ENCODE measurements at places on chromosomes 5 and 9.

- no peak for DNase-seq
Observed at GRCh38 chr5:72363166-72363802, 43.1 kb downstream of the PTCD2 start.

DNA sequence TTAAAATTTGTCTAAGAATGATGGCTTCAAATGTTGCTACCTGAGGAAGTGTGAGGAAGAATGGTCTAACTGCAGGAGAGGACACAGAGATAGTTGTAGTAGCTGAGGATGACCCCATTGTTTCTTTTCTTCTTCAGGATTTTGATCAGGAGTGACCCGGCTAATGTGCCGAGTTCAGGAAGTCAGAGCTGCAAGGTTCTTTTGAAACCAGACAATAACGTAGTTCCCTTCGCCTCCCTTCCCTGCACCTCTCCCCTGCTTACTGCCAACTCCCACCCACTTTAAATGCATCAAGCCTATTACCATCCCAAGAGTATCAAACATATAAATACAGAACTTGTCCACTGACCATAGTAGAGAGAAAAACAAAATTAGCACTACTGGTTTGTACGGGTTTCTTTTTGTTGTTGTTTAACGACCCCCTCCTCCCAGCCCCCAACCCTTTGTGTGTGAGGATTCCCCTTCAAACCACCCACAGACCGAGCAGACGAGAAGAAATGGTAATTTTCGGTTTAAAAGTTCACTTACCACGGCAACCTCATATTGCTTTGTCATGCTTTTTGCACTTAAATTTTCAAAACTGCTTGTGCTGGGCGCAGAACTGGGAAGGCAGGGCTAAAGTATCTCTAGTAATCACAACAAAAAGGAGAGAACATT, 23.5 kb upstream of the ELAVL2 start:
- no peak for DNase-seq

- DNase-seq: no peak
Observed at GRCh38 chr9:38117651-38118050, 48.6 kb upstream of the SHB start.

DNA sequence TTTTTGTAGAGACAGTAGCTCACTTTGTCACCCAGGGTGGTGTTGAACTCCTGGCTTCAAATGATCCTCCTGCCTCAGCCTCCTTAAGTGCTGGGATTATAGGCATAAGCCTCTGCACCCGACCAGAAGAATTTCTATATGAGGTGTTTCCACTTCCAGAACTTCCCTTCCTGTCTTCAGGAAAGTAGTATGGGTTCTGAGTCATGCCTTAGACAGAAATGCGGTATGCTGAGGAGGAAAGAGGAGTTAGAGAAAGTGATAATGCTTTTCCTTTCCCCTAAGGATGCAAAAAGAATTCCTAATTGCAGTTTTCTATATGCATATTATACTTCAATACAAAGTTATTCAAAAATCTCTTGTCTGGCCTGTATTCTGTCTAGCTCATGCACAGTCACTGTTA, 16.4 kb upstream of the ADAMTSL1 start:
- no peak for DNase-seq

DNA sequence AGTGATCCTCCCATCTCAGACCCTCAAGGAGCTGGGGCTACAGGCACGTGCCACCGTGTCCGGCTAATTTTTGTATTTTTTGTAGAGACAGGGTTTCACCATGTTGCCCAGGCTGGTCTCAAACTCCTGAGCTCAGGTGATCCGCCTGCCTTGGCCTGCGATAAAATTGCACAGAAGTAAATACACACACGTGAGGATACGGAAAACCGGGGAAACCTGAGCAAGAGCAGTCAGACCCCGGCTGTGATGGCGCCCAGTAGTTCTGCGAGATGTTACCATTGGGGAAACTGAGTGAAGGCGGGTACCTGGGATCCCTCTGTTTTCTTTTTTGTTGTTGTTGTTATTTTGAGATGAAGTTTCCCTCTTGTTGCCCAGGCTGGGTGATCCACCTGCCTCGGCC, 114.9 kb downstream of the C9orf50 start:
- DNase-seq: no peak

DNA sequence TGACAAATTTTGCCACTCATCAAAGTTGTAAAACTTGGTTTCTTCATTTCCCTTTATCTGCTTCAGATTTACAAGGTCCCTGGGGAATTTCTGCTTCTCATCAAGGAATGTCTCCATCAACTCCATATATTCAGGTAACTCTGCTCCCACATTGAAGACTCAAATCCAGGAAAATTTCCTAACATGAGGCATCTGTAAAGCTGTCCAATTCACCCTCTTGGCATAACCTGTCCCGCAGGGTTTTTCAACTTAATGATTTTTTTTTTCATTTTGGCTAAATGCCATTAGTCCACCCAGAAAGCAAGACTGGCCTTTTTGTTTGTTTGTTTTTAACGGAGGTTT, 50.2 kb upstream of the SLC30A5 start:
- DNase-seq: no peak

DNA sequence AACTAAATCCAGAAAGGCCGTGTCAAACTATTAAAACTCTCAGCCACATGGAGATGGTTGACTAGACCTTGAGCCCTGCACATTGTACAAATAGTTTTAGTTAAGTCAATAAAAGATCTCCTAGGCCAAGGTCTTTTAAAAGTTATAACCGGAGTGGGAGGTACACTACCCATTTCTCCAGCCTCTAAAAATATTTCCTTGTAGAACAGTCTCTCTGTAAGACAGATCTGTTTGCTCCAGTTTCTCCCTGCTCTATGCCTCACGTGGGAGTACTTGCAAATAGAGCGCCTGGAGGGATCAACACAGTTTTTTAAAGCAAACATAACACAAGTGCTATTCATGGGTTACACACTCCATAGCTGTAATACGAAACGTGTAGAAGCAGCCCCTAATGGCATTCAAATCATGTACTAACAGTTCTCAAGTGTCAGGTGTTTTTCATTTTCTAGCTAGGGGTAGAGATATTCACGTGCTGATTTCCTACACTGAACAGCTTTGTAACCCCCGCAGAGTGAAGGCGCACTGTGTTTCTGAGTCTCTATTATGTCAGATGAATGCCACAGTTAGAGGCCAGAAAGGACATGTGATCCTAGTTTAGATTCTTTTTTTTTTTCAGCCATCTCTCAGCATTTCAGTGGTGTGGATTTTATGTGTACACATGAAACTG, 703.4 kb upstream of the GRAMD2B start:
- DNase-seq: no peak

GRCh38 chr5:96565582-96566265, 96.5 kb upstream of the CAST start:
- no peak for DNase-seq

DNA sequence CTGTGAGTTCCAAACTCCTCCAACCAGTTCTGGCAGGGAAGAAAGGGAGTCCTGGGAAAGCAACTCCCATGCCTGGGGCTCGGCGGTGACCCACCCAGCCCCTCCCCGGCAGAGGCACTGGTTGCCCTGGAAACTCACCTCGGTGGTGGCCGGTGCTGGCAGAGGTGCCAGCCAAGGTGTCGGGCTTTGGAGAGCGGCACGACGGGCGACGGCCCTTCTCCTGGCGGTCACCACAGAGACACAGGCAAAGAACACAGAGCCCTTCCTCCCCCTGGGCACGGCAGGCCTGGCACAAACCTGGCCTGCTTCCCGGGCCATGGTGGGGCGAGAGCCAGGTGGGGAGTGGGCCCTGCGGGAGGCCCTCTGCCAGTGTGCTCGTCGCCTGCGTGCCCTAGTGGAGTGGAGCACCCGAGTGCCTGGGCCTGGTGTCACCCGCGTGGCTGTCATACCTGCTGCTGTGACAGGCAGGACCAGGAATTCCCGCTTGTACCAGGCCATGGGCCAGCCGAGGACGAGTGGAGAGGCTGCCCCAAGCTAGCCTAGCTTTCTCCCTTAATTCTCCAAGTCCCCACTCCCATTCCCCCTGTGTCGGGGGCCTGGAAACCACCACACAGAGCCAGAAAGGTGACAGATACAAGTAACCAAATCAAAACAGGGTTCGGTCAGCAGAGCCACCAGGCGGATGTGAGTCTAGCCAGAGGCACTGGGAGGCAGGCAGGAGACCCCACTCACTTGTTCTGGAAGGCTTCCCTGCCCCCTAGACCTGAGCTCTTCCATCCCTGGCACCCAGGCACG, 8.2 kb upstream of the RALGDS start:
- DNase-seq: no peak

DNA sequence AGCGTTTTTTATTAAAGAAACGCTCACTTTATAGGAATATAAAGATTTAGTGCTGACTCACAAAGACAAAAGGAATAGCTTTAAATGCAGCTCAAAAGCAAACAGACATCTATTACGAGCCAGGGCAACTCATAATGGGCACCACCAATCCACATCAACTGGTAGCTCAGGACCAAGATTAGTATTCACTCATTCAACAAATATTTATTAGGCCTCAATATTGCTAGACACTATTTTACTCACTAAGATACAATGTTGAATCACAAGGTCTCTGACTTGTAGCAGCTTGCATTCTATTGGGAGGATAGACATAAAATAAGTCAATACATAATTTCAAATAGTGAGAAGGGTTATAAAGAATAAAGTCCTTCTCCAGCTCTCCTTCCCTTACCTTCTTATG, 8.0 kb upstream of the MAN2A1 start:
- no peak for DNase-seq

DNA sequence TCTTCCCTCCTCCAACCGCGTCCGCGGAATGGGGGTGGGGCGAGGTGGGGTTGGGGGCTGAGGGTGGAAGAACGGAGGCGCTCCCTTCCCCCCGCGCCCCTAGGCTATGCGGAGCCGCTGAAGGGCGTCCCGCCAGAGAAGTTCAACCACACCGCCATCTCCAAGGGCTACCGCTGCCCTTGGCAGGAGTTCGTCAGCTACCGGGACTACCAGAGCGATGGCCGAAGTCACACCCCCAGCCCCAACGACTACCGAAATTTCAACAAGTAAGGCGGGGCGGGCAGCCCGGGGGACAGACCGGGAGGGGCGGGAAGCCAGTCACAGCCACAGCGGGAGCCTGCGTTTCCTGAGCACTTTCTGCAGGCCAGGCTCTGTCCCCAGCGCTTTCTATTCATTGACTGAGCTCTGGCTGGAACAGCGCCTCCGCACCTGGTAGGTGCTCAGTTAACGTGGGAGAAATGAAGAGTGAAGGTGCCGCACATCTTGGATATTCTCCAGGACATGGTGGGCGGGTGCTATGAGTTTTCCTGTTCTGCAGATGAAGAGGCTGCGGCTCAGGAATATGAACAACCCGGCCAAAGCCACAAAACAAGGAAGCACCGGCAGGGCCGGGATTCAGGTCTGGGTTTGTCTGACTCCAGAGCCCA, 11.3 kb downstream of the MYOZ3 start:
- DNase-seq: no peak

- no peak for DNase-seq
Observed at GRCh38 chr5:128143911-128144310, 60.3 kb downstream of the SLC12A2 start.

GRCh38 chr5:73266176-73266738, 93.3 kb downstream of the TMEM174 start:
- DNase-seq: no peak

DNA sequence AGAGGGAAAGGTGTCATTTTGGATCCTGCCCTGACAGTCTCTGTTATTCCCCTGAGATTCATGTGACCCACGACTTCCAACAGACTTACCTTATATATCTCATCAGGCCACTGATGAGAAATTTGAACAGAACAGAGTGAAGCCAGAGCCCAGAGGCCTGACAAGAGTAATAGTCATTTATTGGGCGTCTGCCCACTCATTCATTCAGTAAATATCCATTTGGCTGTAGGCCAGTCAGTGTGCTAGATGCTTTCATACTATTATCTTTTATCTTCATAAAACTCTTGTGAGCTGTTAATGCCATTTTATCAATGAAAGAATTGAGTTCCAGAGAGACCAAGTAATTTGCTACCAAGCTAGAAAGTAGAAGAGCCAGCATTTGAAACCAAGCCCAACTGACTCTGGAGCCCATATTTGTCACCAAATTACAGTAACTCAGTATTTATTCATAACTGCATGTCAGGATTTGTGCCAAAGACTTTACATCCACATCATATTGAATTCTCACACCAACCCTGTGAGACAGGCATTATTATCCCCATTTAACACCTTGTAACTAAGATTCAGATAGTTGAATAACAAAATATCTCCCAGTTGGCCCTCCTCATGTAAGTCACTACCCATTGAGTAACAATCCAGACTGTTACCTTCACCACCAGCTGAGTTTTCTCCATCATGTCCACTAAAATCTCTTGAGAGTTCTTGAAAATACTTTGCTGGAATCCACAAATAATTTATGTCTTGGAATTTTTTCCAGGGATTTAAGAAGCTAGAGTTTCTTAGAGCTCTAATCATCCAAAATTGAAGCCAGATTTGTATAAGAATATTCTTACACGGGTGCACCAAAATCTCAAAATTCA, 2.5 kb downstream of the PTPDC1 start:
- no peak for DNase-seq

DNA sequence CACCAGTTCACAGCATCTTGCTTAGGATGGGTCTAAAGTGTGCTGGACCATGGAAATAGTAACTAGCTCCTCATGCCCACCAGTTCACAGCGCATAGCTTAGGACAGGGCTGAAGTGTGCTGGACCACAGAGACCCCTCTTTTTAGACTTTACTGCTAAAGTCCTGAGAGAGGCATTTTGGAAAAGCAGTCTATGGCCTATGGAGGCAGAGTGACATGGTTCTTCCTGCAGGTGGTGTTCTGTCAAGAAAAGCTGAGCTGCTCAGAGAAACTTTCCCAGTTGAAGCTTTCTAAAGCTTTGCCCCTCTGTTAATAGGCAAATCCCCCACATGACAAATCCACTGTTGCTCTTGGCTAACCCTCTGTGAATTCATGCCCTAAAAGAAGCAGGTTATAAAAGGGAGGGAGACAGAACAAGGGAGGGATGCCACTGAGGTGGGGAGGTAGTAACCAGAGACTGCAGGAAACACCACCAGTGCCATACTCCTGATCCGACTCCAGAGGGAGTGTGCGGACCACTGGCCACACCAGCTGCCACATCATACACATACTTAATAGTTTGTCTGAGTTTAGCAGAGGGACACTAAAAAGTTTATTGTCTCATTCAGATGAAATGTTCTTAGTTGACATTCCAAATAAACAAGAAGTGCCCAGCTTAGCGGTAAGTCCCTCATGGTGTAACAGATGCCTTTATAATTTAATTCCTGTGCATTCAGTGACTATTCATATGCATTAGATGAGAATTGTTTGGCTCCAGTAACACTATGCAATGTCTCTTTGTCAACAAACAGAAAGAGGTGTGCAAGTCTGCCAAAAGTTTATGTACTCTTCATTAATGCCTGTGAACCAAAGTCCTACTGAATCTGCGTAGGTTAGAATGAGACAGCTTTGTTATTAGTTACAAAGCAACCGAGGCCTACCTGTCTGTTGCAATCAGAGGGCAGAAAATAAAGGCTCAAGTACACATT, 236.2 kb upstream of the NFIL3 start:
- no peak for DNase-seq

- DNase-seq: no peak
Observed at GRCh38 chr5:136638084-136638483, 272.7 kb upstream of the TRPC7 start.

GRCh38 chr9:127397646-127398274, 791 bp downstream of the SLC2A8 start:
- DNase-seq: no peak

Data from activated CD8-positive, alpha-beta memory T cell treated with anti-CD3 and anti-CD28 coated beads for 1 hour (primary cell).